ENCODE measurements at places on chromosomes 3 and 15.
A peak's percentile ranks its signal among the peaks of the same experiment; 100 is the strongest.

- no peak for DNase-seq
Observed at GRCh38 chr15:89385596-89386331, 51.1 kb upstream of the POLG start.

DNA sequence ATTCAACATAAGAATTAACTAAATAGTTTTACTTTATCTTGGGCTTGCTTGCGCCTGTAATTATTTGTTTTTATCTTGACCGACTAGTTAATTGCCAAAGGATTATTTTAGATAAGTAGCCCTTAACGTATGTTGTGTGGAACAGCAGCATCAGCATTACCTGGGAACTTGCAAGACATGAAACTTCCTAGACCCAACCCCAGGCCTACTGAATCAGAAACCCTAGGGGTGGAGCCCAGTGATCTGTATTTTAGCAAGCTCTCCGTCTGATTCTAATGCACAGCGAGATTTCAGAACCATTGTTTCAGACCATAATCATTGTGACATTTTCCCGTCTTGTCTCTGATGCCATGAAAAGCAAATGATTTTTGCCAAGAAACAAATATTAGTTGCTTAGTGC lies 31.1 kb downstream of the FILIP1L start:
- no peak for DNase-seq

DNA sequence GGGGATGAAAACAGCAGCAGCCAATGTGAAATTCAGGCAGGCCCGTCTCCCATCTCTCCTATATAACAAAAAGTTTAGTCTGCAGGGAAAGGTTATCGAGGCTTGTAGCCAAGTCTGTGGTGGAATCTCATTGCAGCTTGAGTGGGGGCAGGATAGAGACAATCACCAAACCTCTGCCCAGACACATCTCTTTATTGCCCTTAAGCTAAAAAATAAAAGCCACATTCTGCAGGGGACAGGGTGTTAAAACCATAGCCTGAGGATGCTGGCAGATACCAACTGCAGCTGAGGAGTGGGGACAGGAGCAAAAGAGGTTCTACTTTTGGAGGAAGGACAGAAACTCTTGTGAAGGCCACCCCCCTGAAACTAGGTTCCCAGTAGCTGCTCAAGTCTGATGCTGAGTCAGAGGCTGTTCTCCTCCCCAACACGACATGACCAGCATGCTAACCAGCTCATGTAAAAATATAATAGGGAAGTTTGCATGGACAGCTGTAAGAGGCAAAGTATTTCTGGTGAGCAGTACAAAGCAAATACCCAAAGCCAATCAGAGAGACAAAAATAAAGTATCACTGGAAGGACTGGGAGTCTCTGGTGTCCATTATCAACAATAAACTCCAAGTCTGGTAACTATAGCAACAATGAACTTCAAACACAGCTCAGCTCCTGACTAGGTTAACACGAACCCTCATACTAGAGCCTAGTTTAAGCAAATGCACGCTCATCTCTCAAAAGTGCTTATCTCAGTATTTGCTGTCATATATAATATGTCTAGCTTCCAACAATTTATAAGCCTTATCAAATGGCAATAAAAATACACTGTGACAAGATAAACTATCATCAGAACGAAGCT lies 362.2 kb upstream of the SLCO3A1 start:
- DNase-seq: no peak

- DNase-seq: no peak
Observed at GRCh38 chr15:32869776-32870175, 152.0 kb downstream of the GREM1 start.

GRCh38 chr15:25947323-25948314 lies 84.5 kb upstream of the ATP10A start:
- DNase-seq: peak; percentile 32
